ENCODE measurements at places on chromosomes 6 and 20. TPM values are rescaled to one million over a fixed set of nuclear protein-coding genes. Genes with fewer than 3 reads are reported as not detected.

FGD2 gene
- total RNA-seq, result under 0.01 TPM

GRCh38 chr6:154606457-154606856, 96.0 kb upstream of the CNKSR3 start:
- peaks cover 11% of the 10 kb centered on the region for H3K27me3 ChIP-seq
- no peaks in the 10 kb centered on the region for H3K36me3 ChIP-seq
- no peak overlapping the region for H3K4me3 ChIP-seq

DNA sequence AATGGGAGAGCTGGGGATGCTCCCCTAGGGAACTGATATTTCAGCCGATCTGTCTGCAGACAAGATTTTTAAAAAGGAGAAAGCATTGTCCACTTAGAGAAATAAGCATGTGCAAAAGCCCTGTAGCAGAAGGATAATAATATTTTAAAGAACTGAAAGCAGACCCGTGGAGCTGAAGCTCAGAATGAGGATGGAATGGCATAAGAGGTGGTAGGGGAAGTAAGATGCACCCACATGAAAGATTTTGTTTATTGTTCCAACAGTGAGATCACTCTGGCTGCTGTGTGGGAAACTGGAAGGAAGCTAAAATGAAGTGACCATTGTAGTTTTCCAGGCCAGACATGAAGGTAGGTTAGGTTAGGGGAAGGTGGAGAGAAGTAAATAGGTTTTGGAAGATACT, 266.4 kb upstream of the PRDM1 start:
- no peak for DNase-seq
- H3K27me3 ChIP-seq, result no peaks in the 10 kb centered on the region
- peaks cover 5% of the 10 kb centered on the region for H3K4me1 ChIP-seq

GRCh38 chr20:22264917-22265316, 319.5 kb downstream of the FOXA2 start:
- H3K27ac ChIP-seq, result no peak overlapping the region
- no peaks in the 10 kb centered on the region for H3K36me3 ChIP-seq
- DNase-seq, result no peak
- no peaks in the 10 kb centered on the region for H3K27me3 ChIP-seq
- H3K4me3 ChIP-seq, result no peak overlapping the region
- H3K4me1 ChIP-seq, result no peaks in the 10 kb centered on the region

DNA sequence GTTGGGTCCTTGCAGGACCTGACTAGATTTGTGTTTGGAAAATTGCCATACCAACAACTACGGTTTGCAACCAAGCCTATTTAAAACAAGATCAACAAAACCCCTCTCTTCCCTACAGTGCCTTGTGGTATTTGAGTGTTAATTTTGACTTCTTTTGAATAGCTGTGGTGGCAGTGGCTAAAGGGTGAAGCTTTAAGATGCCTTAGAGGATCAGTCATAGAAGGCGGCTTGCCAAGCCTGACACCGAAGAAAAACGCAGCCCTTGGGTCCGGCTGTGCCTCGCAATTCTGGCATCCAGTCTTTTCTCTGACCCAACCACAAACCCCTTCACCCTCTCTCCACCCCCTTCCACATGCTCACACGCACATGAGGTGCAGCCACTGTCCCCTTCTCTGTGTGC, 32.6 kb downstream of the BMP6 start:
- H3K4me3 ChIP-seq, result no peak overlapping the region
- peak; percentile 87 for DNase-seq
- H3K36me3 ChIP-seq, result no peaks in the 10 kb centered on the region
- H3K4me1 ChIP-seq, result peaks cover 20% of the 10 kb centered on the region
- H3K27ac ChIP-seq, result no peak overlapping the region

GRCh38 chr6:7112741-7113313, 5.1 kb downstream of the RREB1 start:
- peak overlapping the region; percentile 30 for H3K27ac ChIP-seq
- H3K27me3 ChIP-seq, result no peaks in the 10 kb centered on the region
- no peaks in the 10 kb centered on the region for H3K36me3 ChIP-seq
- peak; percentile 65 for DNase-seq
- no peak overlapping the region for H3K4me3 ChIP-seq

DNA sequence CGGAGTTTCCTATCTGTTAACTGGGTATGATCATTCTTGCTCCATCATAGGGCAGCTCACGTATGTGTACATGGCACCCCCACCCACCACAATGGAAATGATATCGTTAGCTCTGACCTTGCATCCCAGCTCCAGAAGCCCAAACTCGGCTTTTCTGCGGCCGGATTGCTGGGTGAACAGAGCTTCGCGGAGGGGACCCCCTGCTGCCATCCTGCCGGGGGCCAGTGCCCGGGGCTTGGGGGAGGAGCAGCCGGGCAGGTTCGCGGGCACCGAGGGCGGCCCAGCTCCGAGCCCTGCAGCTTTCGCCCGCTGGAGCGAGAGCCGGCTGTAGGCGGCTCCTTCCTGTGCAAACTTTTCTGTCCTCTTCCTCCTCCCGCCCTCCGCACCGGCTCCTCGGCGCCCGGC, 24.9 kb upstream of the FUCA2 start:
- no peaks in the 10 kb centered on the region for H3K36me3 ChIP-seq
- DNase-seq, result peak; percentile 90
- H3K4me1 ChIP-seq, result peaks cover 5% of the 10 kb centered on the region
- peaks cover 4% of the 10 kb centered on the region for H3K27me3 ChIP-seq
- peak overlapping the region; percentile 28 for H3K27ac ChIP-seq

- H3K4me1 ChIP-seq, result no peaks in the 10 kb centered on the region
- no peaks in the 10 kb centered on the region for H3K36me3 ChIP-seq
- no peak overlapping the region for H3K4me3 ChIP-seq
Observed at GRCh38 chr6:163731215-163732013, 316.9 kb downstream of the QKI start.

DNA sequence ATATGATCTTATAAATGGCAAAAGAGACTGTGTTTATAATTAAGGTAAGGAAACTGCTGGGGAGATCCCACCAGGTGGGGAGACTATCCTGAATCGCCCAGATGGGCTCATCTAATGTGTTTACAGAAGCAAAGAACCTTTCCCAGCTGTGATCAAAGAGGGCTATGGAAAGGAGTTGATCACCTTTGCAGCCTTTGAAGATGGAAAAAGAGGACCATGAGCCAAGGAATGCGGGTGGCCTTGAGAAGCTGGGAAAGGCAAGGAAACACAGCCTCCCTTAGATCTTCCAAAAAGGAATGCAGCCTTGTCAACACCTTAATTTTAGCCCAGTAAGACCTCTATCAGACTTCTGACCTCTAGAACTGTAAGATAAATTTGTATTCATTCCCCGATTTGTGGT, 66.5 kb upstream of the ADGRG6 start:
- DNase-seq, result no peak
- no peak overlapping the region for H3K4me3 ChIP-seq
- no peaks in the 10 kb centered on the region for H3K4me1 ChIP-seq
- H3K27ac ChIP-seq, result no peak overlapping the region
- no peaks in the 10 kb centered on the region for H3K36me3 ChIP-seq
- H3K27me3 ChIP-seq, result no peaks in the 10 kb centered on the region

GRCh38 chr20:58021481-58021880, 207.0 kb downstream of the ANKRD60 start:
- no peaks in the 10 kb centered on the region for H3K27me3 ChIP-seq
- H3K27ac ChIP-seq, result no peak overlapping the region
- no peaks in the 10 kb centered on the region for H3K36me3 ChIP-seq
- H3K4me3 ChIP-seq, result no peak overlapping the region
- peaks cover 23% of the 10 kb centered on the region for H3K4me1 ChIP-seq

XKR7 gene
- under 0.01 TPM for total RNA-seq

GRCh38 chr6:96795481-96795880, 41.8 kb downstream of the GPR63 start:
- no peaks in the 10 kb centered on the region for H3K4me1 ChIP-seq
- H3K27ac ChIP-seq, result no peak overlapping the region
- no peak overlapping the region for H3K4me3 ChIP-seq
- no peak for DNase-seq

- H3K27me3 ChIP-seq, result no peaks in the 10 kb centered on the region
Observed at GRCh38 chr6:62039605-62040004, 246.4 kb downstream of the KHDRBS2 start.

DNA sequence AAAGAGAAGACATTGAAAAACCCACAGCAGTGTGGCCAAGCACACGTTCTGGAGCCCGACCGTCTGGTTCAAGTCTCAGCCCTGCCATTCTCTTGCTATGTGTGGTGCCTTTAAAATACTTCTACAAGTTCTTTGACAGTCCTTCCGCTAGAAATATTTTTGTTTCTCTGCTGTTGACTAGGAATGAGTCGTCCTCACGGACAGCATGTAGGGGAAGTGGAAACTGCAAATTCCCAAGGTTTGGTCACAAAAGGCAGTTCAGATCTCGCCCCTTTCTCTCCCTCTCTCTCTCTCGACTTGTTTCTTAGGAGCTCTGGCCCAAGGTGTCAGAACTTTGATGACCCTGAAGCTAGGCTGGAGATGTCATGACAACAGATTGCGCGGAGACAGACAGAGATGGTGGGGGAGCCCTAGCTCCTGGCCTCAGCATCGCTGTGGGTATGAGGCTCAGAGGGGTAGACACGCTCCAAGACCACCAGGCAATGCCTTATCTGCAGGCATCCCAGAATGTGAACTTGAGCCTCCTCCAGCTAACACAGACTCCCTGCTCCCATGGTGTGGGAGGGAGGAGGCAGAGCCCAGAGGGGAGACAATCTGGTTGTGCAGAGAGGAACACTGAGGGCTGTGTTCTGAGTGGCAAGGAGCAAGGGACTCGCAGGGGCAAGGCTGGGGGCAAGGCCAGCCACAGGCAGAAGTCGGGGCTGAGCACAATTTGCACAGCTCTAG, 368.9 kb upstream of the SULF2 start:
- H3K36me3 ChIP-seq, result no peaks in the 10 kb centered on the region
- peak; percentile 37 for DNase-seq
- peaks cover 23% of the 10 kb centered on the region for H3K27me3 ChIP-seq
- no peak overlapping the region for H3K27ac ChIP-seq
- no peak overlapping the region for H3K4me3 ChIP-seq

DNA sequence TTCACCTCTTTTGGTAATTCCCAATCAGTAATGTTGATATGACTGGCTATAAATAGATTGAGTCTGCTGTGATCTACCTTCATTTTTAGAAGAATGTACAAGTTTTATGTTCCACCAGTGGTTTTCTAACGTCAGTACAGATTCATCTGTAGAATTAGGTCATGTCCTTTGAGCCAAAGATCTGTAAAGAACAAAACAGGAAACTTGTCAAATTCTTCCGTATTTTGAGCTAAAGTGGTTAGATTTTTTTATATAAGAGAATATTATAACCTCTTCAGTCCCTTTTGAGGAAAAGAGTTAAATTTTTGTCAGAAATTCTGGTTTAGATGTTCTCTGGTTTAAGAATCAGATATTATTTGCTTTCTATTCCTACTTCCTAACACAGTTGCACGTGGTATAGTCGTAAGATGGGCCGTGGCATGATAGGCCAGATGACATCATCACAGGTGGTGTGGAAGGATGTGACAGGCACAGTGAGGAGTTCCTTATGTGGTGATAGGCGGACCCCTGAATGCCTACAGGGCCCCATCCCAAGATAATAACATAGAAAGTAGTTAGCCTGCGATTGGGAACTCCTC, 62.3 kb downstream of the SNX9 start:
- no peak for DNase-seq
- no peak overlapping the region for H3K27ac ChIP-seq
- no peaks in the 10 kb centered on the region for H3K4me1 ChIP-seq
- H3K36me3 ChIP-seq, result peaks cover 42% of the 10 kb centered on the region
- H3K27me3 ChIP-seq, result no peaks in the 10 kb centered on the region
- H3K4me3 ChIP-seq, result no peak overlapping the region

DNA sequence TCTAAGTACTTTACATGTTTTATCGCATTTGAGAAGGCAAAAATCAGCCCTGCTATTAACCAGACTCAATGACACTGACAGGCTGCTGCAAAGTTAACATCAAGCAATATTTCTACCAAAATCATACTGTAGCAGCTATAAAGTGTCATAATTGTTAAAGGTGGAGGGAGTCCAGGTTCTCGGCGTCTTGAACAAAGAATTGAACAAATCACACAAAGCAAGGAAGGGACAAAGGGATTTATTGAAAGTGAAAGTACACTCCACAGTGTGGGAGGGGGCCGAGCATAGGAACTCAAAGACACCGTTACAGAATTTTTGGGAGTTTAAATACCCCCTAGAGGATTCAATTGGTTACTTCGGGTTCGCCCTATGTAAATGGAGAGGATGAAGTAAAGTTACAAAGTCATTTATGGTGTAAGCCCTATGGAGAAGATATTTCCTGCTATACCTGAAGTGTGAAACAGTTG, 12.9 kb upstream of the ZNF391 start:
- no peaks in the 10 kb centered on the region for H3K36me3 ChIP-seq
- peak overlapping the region; percentile 78 for H3K4me3 ChIP-seq
- no peaks in the 10 kb centered on the region for H3K27me3 ChIP-seq
- H3K27ac ChIP-seq, result no peak overlapping the region

- no peak overlapping the region for H3K4me3 ChIP-seq
- peak; percentile 65 for DNase-seq
- H3K4me1 ChIP-seq, result no peaks in the 10 kb centered on the region
- H3K27ac ChIP-seq, result no peak overlapping the region
- no peaks in the 10 kb centered on the region for H3K36me3 ChIP-seq
Observed at GRCh38 chr20:33030569-33030968, 879 bp upstream of the BPIFB6 start.

DSN1 gene
- 8.0 TPM for total RNA-seq

DNA sequence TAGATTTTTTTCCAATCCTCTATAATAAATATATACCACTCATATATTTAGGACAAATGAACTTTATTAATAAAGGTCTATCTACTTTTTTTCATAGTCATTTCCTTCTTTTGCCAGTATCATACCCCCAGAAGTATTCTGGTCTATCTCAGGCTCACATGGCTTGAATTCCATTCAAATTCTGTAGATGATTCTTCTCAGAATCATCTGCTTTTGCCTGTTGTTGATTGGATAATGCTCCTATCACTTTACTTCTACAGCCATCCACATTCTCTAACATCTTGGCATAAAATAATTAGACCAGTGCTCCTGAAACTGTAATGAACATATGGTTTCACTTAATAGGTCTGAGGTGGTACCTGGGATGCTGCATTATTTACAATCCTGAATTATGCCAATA, 121.2 kb downstream of the GFRAL start:
- no peaks in the 10 kb centered on the region for H3K4me1 ChIP-seq
- no peaks in the 10 kb centered on the region for H3K27me3 ChIP-seq
- no peak for DNase-seq
- no peak overlapping the region for H3K27ac ChIP-seq
- no peak overlapping the region for H3K4me3 ChIP-seq
- no peaks in the 10 kb centered on the region for H3K36me3 ChIP-seq

- H3K4me3 ChIP-seq, result no peak overlapping the region
- H3K4me1 ChIP-seq, result peaks cover 23% of the 10 kb centered on the region
- no peak overlapping the region for H3K27ac ChIP-seq
- H3K27me3 ChIP-seq, result no peaks in the 10 kb centered on the region
Observed at GRCh38 chr6:26230351-26230750, 134.6 kb upstream of the BTN3A2 start.

GRCh38 chr20:20608641-20609040, 103.8 kb downstream of the RALGAPA2 start:
- H3K27ac ChIP-seq, result no peak overlapping the region
- no peaks in the 10 kb centered on the region for H3K36me3 ChIP-seq
- DNase-seq, result no peak
- H3K4me1 ChIP-seq, result no peaks in the 10 kb centered on the region
- H3K27me3 ChIP-seq, result no peaks in the 10 kb centered on the region

BPIFB1 gene
- total RNA-seq, result not detected

GRCh38 chr6:53938810-53939209, 144.0 kb downstream of the LRRC1 start:
- H3K36me3 ChIP-seq, result no peaks in the 10 kb centered on the region
- peaks cover 10% of the 10 kb centered on the region for H3K27me3 ChIP-seq
- no peaks in the 10 kb centered on the region for H3K4me1 ChIP-seq
- H3K4me3 ChIP-seq, result no peak overlapping the region
- no peak for DNase-seq
- no peak overlapping the region for H3K27ac ChIP-seq

GRCh38 chr6:106084106-106084988, 1.8 kb upstream of the PRDM1 start:
- no peak overlapping the region for H3K4me3 ChIP-seq
- no peaks in the 10 kb centered on the region for H3K36me3 ChIP-seq
- H3K27ac ChIP-seq, result peak overlapping the region; percentile 86
- H3K4me1 ChIP-seq, result peaks cover 58% of the 10 kb centered on the region
- DNase-seq, result peak; percentile 86
- H3K27me3 ChIP-seq, result no peaks in the 10 kb centered on the region

OPRL1 gene
- 0.59 TPM for total RNA-seq
